Astrocyte (in vitro differentiated cells and primary cell): ENCODE measurements at places on chromosomes 2 and 18. TPM values are rescaled to one million over a fixed set of nuclear protein-coding genes. Genes with fewer than 3 reads are reported as not detected.

SLC11A1 gene
- total RNA-seq, result not detected in 2 replicates

MCFD2 gene
- 161 and 165 TPM in 2 replicates for total RNA-seq

CTDSP1 gene
- total RNA-seq, result 41.8 and 45.0 TPM in 2 replicates

DNA sequence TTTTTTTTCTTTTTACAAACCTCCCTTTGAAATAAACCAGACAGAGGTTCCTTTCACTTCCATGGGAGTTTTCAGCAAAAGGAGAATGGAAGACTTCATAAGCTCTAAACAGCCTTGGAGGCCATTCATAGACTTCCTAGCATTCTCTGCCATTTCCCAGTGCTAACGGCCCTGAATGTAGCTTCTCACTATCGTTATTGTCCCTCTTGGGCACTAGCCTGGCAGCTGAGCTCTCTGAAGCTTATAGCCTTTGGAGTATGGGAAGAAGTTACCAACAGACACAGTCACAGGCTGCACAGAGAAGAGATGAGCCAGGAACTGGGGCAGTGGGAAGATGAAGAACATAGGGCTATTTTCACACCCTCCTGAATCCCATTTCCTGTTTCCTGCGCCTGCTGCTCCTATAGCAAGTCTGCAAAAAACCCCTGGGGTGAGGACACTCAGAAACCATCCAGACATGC is 29.1 kb upstream of the EPC2 start:
- no peak overlapping the region for H3K4me3 ChIP-seq
- no peaks in the 10 kb centered on the region for H3K27me3 ChIP-seq
- no peak for DNase-seq
- no peaks in the 10 kb centered on the region for H3K36me3 ChIP-seq
- peaks cover 9% of the 10 kb centered on the region for H3K4me1 ChIP-seq

DNA sequence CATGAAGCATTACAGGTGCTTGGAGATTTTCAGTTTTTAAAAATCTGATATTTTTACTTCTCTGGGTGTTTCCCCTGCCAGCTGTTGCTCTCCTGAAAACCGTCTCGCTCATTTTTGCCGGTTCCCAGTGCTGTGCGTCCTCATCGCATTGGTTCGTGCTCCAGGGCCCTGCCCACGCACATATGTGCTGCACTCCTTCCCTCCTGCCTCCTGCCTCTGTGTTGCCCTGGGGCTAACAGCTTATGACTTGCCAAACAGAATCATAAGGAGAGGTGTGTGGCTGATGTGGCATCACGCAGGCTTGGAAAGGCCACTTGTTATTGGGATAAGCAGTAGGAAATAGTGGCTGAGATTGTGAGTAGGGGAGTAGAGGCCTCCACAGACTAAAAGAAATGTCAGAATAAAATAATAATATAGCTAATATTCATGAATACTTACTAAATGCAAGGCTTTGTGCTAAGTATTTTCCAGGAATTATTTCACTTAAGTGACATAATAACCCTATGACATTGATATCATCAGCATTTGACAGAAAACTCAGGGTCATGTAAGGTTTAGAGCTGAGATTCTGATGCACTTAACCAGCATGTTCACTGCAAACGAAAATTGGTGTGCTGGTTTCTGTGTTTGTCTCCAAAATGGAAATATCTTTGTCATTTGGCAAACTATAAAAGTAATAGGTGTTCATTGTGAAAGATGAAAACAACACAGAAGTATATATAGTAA is 53.5 kb downstream of the SLC4A1AP start:
- no peaks in the 10 kb centered on the region for H3K36me3 ChIP-seq
- H3K27ac ChIP-seq, result peak overlapping the region; percentile 3
- no peaks in the 10 kb centered on the region for H3K27me3 ChIP-seq
- no peak overlapping the region for H3K4me3 ChIP-seq
- peak; percentile 66 for DNase-seq

GRCh38 chr2:62467100-62467474 is 38.9 kb downstream of the TMEM17 start:
- H3K27ac ChIP-seq, result no peak overlapping the region
- no peak overlapping the region for H3K4me3 ChIP-seq
- DNase-seq, result no peak
